Fibroblast of lung (primary cell): ENCODE measurements at places on chromosomes 7 and 10. TPM values are rescaled to one million over a fixed set of nuclear protein-coding genes. Genes with fewer than 3 reads are reported as not detected.

The PAPSS2 gene
- 51.1 and 102 TPM in 2 replicates for total RNA-seq

GRCh38 chr7:711093-711921, 15.2 kb upstream of the DNAAF5 start:
- no peak for DNase-seq

DNA sequence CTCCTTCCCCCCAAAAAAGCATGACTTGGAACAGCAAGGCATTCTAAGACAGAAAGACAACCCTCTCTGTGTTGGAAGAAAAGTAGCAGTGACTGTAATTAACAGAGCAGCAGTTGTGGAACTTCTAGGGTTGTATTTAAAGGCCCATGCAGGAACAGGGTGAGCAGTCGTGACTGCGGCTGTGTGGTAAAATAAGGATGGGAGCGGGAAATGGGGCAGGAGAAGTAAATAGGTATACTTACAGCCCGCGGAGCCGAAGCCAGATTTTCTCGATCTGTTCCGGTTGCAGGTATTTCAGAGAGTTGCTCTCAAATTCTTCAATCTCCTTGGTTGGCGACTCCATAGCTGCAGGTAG, 179 bp downstream of the PDE1C start:
- no peak for DNase-seq

The C10orf95 gene
- total RNA-seq: under 0.01 and 0.17 TPM in 2 replicates

The PAPOLB gene
- under 0.01 TPM in 2 replicates for total RNA-seq
